ENCODE measurements at places on chromosomes 4 and X.

- no peak for DNase-seq
Observed at GRCh38 chrX:18574591-18574990, 97.3 kb downstream of the RS1 start.

DNA sequence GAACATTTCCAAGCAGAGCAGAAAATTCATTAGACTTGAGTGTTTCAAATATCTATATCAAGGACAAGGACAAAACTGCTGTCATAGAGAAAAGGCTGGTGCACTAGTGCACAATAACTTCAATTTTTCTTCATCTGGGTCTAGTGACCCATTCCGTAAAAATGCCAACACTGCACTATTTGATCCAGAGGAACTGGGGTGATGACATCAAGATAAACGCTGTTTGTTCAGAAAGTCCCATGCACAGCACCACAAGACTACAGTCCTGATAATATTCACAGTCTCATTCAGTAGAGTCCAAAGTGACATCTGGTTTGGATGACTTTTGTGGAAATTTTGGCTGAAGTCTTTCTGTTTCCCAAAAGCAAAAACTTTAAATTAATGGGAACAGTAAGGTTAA lies 303.5 kb upstream of the GALNT7 start:
- no peak for DNase-seq

DNA sequence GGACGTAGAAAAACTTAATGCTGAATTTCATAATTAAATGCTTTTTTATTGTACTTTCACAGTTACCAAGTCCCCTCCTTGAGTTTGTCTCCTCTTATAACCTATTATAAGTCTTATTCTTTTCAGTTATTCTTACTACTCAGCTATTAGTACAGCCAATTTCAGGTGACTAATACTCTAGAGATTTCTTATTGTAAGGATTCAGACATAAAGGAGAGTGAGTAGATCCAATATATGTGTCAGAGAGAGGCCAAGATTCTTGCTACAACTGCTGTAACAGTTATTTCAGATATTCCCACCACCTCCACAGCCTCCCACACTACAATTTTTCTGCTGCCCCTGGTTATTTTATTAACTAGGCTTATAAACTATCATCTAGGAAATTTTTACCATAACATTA lies 274.5 kb downstream of the GPAT3 start:
- DNase-seq: no peak

DNA sequence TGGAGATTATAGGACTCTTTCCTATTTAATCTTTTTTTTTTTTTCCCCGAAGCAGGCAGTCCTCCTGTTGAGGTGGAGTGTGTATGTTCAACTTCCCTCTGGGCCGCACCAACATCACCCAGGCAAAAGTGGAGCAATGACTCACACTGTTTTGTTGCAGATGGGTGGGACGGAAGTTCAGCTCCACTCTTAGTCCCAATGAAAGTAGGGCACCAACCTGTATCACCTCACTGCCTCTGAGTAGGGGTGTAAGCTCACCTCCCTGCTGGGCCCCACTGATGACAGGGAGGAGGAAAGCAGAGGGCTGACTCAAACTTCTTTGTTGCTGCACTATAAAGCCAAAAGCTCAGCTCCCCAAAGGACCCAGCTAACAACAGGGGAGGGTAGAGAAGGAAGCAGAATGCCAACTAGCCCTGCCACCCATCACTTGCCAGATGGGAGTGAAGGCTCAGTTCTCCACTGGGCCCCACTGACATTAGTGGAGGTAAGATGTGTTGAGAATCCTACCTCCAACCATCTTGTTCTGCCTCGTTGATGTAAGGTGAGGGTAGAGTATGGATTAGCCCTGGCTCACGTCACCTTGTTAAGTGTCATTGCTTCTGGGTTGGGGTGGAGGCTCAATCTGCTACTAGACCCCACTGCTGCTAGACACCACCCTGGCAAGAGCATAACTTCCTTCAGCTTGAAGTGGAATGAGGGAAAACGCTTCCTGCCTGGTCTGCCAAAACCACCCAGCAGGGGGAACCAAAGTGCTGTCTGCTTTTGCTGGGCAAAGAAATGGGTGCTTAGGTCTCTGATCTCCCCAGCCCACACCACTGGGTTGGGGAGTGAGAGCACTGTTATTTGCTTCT lies 14.1 kb downstream of the RPS6KA3 start:
- DNase-seq: peak; percentile 77

DNA sequence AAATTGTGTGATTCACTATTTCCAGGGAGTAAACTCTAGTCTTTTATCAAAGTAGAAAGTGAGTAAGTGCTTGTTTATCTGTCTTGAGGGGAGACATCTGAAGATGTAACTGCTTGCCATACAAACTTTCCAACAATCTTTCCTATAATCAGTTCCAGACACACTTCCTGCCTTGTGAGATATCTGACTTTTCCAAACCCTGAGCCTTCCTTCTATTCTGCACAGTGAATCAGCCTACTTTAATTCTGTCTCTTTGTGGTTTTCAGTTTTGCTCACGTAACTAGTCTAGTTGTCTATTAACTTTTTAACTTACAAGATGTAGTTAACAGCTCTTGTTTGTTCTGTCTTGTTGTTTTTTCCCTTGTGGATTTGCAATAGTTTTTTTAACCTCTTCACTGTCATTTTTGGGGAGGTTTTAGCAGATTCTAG lies 947.8 kb downstream of the C4orf33 start:
- no peak for DNase-seq

DNA sequence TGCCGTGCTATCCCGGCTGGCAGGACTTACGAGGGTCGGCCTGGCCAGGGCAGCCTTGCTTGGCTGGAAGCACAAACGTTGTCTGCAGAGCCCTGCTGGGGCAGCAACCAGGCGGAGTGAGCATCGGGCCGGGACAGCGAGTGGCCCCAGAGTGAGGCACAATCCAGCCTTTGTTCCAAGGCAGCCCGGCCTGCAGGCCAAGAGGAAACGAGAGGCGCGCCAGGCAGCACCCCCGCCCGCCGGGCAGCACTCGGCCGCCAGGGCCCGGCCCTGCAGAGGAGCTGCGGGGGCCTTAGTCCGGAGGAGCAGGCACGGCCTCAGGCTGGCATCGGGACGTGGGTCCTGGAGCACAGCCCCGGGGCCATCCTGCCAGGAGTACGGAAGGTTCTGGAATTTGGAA lies 24.1 kb downstream of the FGFRL1 start:
- no peak for DNase-seq

DNA sequence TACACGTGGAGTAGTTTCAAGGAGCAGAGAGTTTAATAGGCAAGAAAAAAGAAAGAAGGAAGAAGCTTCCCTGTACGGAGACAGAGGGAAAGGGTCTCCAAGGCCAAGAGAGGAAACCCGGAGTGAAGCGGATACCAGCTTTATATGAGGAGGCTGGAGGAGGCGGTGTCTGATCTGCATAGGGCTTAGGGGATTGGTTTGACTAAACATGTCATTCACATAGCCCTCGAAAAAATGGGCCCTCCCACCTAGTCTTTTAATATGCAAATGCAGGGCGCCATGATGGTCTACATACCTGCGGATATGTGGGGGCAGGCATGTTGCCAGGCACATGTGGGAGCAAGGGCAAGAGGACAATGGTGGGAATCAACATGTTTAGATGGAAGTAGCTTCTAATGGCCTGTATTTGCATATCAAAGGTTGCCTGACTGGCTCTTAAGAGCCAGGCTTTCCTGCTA lies 103.1 kb upstream of the UGT8 start:
- DNase-seq: no peak

DNA sequence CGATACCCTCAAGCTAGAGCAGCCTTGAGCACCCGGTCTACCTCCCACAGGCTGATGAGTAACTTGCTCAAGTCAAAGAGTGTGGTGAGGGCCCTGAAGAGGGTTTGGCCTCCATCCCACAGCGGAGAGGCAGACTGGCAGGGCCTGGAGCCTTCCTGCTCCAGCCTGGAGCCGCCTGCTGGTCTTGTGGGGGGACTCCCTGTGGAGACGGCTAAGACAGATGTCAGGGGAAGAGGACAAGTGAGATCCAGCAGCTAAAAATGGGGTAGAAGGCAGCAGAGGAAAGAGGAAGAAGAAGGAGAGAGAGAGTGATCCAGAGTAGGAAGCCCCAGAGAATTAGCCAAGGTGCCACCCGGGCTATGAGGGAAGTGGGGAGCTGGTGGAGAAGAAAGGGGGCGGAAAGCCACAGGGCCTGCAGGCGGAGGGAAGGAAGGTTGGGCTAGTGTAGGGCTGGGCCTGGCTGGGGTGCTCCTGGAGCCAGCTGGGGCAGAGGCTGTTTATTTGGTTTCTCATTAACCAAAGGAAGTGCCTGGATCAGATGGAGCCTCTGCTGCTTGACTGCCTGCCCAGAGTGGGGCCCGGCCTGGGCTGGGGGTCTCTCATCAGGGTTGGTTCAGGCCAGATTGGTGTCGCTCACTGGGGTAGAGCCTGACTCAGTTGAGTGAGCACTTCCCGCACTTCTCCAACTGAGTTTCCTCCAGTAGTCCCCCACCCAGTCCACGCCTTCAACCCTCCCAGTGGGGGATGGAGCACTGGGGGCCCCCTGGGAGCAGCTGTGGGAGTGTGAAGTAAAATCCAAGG lies 14.2 kb downstream of the EFNB1 start:
- DNase-seq: no peak

DNA sequence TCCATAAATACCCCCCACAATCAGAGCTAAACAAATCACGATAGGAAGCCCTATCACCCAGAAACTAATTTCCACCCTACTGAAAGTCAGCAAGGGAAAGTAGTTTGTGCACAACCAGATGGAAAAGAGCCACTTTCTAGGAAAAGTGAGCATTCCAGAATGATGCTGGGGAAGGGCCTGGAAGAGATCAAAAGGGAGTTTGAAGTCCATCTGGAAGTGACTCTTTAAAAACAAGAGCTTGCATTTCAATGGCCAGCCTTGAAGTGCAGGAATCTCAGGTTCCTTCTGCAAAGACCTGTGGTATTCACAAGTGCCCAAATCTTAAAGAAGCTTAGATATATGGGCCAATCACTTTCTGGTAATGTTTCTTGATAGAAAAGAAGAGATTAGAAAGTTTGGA lies 97.0 kb upstream of the LDB2 start:
- no peak for DNase-seq

DNA sequence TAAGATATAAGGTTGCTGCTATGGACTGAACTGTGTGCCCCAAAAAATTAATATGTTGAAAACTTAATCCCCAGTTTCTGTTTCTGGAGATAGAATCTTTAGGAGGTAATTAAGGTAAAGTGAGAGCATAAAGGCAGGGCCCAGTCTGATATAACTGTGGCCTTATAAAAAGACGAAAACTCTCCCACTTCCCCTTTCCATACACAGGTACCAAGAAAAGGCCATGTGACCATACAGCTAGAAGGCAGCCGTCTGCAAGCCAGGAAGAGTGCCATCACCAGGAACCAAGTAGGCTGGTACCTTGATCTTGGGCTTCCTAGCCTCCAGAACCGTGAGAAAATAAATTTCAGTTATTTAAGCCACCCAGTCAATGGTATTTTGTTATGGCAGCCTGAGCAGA lies 550.3 kb downstream of the SMARCA1 start:
- DNase-seq: no peak
